ENCODE measurements at places on chromosomes 12 and 14.

DNA sequence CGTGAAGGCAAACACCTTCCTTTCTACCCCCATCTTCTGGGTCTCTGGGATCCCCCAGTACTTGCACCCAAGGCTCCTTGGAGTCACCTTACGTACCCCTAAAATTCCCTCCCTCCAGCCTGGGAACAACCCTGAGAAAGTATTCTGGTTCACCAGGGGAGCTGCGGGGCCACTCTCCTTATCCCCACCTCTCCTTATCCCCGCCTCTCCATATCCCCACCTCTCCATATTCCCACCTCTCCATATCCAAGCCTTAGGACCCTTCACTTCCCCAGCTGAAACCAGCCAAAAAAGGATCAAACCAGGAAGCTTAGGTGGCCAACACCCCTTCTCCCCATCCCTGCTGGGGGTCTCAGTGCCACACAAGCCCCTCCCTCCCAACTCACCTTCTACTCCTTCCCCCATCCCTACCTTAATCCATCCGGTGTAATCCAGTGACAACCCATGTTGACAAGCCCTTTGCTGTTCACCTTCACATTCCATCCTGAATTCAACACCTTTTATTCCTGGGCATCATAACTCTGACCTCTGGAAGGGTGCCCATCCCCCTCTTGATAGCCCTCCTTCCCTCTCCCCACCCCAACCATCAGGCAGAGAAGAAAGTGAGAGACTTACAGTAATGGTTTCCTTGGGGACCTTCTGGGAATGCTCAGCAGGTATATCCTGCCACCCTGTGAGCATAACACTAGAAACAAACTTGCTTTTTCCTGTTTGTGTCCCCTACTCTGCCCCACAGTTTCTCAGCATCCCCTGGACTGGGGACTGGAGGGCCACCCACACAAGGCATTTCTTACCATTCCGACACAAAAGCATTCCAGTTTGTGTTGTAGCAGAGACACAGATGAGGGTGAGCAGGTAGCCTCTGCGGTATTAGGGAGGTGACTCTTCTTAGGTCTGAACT, 1.6 kb upstream of the MSI1 start:
- no peak for DNase-seq

GRCh38 chr14:94966344-94966743, 191.0 kb downstream of the DICER1 start:
- no peak for DNase-seq

GRCh38 chr12:27751386-27752047, 28.5 kb upstream of the KLHL42 start:
- peak; percentile 79 for DNase-seq

GRCh38 chr12:6549684-6550151, 6.1 kb downstream of the IFFO1 start:
- DNase-seq = no peak

GRCh38 chr12:124026755-124027745, 54.0 kb downstream of the ZNF664 start:
- no peak for DNase-seq

DNA sequence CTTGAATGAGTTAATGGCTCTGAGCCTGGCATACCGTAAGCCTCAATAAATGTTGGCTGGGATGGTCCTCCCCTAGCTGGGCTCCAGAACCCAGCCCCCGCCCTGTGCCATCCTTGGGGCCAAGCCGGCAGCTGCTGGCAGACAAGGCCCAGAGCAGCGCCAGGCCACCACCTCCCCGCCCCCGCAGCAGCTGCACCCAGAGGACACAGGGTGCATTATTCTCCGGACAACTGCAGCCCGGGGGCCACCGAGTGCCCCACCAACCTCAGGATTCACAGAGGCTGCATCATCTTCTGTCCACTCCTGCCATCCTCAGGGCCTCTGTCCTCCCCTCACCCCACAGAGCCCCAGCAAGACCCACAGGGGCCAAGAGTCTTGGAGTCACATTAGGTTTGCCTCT, 92.7 kb downstream of the NCOR2 start:
- DNase-seq = no peak

GRCh38 chr14:41549282-41549681, 57.4 kb upstream of the LRFN5 start:
- no peak for DNase-seq

DNA sequence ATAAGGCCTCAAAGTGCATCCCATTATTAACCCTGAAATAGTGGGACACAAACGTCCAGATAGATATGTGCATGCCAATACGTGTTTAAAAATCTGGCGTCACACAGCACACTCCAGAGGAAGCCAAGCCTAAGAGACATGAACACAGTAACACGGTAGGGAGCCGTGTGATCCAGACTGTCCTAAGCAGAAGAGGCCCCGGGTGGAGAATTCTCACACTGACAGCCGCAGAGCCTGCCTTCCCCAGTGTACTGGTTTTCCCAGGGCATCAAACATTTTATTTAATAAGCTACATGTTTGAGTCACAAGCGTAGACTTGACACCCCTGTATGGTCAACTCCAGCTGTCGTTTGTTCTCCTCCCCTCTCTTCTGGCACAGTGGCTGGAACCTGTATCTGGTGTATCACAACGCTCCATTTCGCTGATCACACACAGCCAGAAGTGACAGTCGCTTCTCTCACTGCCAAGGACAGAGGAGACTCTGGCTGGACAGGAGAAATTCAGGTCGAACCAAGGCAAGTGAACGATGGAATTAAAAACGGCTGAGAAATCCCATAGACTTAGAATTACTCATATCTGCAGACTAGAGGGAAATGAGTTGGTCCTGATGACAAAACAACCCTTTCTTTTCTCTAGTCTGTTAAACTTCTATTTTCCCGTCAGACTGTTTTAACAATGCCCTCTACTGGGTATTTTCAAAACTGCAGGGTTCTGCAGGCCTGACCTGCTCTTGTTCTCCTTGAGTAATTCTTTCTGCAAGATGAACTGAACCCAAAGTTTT, 359.9 kb downstream of the RGS6 start:
- DNase-seq = peak; percentile 49

- DNase-seq = no peak
These were observed 133.5 kb upstream of the TMEM132C start for GRCh38 chr12:128133321-128134073.

DNA sequence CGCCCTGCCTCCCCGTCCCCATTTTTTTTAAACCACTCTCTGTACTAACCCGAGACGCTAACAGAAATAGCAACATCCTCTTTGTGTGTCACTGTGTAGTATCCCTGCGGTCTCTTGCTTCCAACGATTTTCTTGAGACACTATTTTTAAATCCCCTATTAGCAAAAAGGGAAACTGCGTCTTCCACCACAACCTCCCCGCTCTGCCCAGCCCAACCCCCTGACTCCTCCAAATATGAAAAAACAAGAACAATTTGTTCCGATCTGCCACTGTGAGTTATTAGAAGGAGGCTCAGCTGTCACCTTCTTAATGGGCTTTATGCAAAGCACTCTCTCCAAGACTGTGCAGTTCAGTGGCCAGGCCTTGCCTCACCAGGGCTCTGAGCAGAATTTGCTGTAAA, 76.3 kb downstream of the MAP1LC3B2 start:
- no peak for DNase-seq

GRCh38 chr12:88450136-88450535, 130.1 kb downstream of the KITLG start:
- DNase-seq = no peak

DNA sequence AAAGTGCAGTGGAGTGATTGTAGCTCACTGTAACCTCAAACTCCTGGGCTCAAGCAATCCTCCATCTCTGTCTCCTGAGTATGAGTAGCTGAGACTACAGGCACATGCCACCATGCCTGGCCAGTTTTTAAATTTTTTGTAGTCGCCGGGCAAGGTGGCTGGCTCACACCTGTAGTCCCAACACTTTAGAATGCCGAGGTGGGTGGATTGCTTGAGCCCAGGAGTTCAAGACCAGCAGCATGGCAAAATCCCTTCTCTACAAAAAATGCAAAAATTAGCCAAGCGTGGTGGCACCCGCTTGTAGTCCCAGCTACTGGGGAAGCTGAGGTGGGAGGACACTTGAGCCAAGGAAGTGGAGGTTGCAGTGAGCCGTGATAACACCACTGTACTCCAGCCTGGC, 219.5 kb downstream of the KLHL28 start:
- no peak for DNase-seq

DNA sequence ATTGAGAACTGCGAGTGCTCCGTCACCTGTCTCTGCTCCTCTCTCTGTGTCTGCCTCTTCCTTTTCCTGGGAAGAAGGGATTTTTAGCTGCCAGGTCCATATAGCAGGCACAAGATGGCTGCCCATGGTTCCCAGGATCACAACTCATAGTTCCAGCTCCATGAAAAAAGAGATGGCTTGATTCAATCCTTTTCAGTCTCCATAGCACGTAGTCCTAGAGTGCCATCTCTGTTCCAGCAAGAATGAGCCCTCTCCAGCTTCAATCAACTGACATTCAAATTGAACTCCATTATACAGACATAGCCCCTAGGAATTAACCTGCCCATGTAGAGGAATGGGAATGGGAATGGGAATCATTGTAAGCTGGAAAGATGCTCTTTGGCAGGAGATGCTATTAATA, 34.7 kb upstream of the RTRAF start:
- DNase-seq = no peak

DNA sequence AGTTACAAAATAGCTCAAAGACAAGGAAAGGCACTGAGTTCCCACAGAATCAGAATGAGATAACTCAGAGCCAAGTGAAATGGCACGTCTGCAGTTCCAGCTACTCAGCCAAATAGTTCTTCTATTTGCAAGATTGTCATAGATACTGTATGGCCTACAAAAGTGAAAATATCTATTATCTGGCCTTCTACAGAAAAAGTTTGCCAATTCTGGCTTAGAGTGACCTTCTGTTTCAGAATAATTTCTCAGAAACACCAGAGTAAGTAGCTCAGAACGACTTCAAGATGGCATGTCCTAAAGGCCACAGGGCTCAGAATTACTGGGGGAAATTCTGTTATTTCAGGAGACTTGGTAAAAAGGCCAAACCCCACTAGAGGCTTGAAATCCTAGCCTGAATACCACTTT, 10.7 kb upstream of the RTRAF start:
- no peak for DNase-seq

DNA sequence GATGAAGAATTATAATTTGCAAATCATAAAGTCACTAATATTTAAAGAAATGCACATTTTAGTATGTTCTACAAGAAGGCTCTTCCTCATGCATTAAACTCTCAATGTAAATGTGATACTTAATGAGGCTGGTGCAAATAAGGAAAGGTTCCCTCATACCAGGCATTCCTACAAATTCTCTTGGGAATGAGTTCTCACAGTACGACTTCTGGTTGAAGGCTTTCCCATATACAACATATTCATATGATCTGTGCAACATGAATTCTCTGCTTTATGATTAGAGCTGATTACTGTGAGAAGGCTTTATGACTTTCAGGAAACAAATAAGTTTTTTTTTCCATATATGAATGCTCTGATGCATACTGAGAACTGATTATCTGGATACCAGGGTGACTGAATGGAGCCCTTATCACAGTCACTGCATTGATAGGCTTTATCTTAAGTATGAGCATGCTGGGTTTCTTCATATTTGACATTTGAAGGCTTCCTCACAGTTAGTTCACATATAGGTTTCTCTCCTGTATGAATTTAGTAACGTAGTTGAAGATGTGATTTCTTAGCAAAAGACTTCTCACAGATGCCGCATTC, 293.9 kb downstream of the RAD51B start:
- no peak for DNase-seq

DNA sequence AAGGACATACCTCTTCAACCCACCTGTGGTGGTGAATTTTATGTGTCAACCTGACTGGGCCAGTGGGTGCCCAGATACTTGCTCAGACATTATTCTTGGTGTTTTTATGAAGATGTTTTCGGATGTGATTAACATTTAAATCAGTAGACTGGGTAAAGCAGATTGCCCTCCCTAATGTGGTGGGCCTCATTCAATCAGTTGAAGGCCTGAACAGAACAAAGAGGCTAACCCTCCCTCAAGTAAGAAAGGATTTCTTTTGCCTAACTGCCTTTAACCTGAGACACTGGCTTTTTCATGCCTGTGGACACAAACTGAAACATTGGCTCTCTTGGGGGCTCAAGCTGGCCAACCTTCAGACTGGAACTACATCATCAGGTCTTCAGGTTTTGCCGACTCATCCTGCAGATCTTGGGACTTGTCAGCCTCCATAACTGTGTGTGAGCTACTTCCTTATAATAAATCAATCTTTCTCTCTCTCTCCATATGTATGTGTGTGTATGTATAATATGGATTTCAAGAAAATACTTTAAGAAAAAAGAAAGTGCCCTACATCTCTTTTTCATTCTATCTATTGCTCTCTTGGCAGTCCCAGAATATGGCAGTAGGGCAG, 39.4 kb downstream of the RTN1 start:
- DNase-seq = no peak

DNA sequence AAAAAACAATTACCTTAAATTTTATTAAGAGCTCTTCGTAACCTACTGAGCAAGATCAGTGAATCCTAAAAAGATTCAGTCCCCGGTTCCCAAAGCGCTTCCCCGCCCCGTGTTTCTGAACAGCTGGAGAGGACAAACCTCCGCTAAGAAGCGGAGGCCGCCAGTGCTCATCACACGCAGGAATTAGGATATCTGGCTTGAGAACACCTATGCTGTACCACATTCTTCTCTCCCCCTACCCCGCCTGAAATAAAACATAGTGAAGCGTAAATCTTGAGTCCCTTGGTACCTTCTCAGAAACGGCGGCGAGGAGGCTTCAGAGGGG, 774 bp upstream of the WDR20 start:
- DNase-seq = no peak

GRCh38 chr12:123134271-123134671, 16.6 kb downstream of the PITPNM2 start:
- DNase-seq = no peak

GRCh38 chr12:12384571-12385340, 27.9 kb downstream of the BORCS5 start:
- no peak for DNase-seq

- DNase-seq = no peak
These were observed 113.9 kb downstream of the RBM19 start for GRCh38 chr12:113852264-113852663.

- peak; percentile 84 for DNase-seq
These were observed 30.2 kb upstream of the CIPC start for GRCh38 chr14:77067632-77068516.

GRCh38 chr12:51941011-51941581, 10.4 kb upstream of the ACVR1B start:
- no peak for DNase-seq

DNA sequence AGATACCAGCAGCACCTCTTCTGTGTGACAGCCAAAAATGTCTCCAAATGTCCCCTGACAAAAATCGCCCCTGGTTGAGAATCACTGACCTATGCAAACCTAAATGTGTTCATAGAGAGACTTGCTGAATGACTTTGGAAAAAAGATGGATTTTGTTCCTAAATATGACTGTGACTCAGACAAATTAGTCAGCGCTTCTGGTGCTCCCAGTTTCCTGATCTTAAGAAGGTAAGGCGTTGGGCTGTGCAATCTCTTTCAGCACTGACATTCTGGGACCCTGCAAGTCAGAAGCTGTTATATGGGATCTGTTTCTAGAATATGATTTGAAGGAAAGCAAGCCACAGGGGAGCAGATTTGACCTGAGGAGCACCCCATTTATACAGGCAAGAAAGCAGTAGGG, 90.6 kb upstream of the PWP1 start:
- DNase-seq = no peak

- DNase-seq = no peak
These were observed 231.7 kb downstream of the NRXN3 start for GRCh38 chr14:78401866-78402265.

GRCh38 chr14:95352481-95352880, 32.8 kb upstream of the CLMN start:
- no peak for DNase-seq
